Left kidney (tissue), 8 donors: ENCODE measurements at places on chromosomes 2 and 18.

- no peak for DNase-seq
These were observed 5.8 kb upstream of the ABCB11 start for GRCh38 chr2:169036736-169037440.

DNA sequence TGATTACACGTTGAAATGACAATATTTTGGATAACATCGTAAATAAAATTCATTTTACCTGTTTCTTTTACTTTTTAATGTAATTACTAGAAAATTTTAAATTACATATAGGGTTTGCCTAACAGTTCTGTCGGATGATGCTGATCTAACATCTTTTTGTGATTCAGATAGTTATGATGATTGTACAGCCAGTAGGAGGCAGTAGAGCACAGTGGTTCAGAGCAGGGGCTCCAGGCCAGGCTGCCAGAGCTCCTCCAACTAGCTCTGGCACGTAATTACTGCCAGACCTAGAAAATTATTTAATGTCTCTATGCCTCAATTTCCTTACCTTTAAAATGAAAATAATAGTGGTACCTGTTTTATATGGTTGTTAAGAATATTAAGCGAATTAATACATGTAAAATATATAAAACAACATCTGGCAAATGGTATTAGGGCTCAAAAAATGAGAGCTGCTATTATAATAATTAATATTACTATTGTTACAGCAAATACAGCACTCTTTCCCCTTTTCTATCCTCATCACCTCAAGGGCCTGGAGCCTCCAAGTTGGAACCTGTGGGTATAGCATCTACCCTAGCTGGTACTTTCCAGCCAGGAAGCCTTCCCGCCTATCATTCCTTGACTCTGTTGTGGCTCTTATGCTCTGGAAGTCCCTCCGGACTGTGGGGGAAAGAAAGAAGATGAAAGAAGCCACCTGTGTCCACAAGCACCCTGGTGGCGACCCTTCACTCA, 47.7 kb upstream of the PLA2R1 start:
- DNase-seq, result peak; percentile 76

- no peak for DNase-seq
These were observed 2.7 kb upstream of the LCT start for GRCh38 chr2:135839713-135840112.

- no peak for DNase-seq
These were observed 141.0 kb downstream of the THADA start for GRCh38 chr2:43454791-43455190.

GRCh38 chr2:208350610-208351009, 56.0 kb upstream of the PTH2R start:
- DNase-seq, result no peak

- DNase-seq, result no peak
These were observed 270.4 kb downstream of the GPD2 start for GRCh38 chr2:156706576-156706975.

- DNase-seq, result no peak
These were observed 32.4 kb downstream of the ASB1 start for GRCh38 chr2:238459081-238459629.

DNA sequence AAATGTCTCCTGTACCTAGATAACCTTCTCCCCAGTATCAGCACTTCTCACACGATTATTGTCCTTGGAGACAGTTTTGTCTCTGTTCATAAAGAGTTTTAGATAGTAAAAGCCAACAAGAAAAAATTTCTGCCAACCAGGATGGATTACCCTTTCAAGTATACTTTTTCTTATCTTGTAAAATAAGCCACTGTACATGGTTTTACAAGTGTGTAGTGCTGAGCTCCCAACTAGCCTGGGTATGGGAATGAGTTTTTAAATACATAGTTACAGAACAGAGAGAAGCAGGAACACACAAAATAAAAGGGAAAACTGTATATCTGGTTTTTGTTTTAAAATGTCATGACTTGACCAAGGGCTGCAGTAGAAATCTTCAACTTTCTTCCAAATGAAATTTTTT, 76.7 kb downstream of the C18orf54 start:
- no peak for DNase-seq

- DNase-seq, result no peak
These were observed 9.2 kb downstream of the ALLC start for GRCh38 chr2:3667151-3667631.

DNA sequence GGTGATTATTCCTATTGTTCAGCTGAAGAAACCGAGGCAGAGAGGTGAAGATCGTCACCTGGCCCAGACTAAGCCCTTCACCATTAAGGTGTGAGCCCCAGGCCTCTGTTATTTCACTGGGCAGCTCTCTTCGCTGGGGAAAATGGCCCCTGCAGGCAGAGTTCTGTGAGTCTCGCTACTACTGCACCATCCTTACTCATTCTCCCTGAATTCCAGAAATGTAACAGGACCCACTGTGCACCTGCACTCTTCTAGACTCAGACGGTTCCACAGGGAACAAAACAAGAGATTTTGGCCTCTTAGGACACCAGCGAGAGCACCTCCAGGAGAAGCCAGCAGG, 147.7 kb upstream of the GLI2 start:
- DNase-seq, result no peak

- no peak for DNase-seq
These were observed 40.7 kb downstream of the POMC start for GRCh38 chr2:25127646-25128045.

GRCh38 chr2:235295831-235296230, 198.0 kb upstream of the AGAP1 start:
- DNase-seq, result no peak

DNA sequence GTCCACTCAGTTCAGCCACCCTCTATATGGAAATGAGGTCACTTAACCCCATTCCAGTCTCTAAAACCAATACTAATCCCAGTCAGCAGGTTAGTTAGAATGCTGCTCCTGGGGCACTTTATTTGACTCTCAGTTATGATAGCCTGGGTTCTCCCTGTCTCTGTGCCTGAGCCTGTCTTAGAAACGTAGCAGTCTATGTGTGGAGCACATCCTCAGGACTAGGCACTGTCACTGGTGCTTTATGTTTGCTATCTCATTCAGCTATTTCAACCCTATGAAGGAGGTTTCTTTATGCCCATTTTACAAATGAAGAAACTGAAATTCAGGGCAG, 152.5 kb upstream of the PKDCC start:
- DNase-seq, result no peak

- no peak for DNase-seq
These were observed 10.1 kb upstream of the MCFD2 start for GRCh38 chr2:46925474-46926351.

DNA sequence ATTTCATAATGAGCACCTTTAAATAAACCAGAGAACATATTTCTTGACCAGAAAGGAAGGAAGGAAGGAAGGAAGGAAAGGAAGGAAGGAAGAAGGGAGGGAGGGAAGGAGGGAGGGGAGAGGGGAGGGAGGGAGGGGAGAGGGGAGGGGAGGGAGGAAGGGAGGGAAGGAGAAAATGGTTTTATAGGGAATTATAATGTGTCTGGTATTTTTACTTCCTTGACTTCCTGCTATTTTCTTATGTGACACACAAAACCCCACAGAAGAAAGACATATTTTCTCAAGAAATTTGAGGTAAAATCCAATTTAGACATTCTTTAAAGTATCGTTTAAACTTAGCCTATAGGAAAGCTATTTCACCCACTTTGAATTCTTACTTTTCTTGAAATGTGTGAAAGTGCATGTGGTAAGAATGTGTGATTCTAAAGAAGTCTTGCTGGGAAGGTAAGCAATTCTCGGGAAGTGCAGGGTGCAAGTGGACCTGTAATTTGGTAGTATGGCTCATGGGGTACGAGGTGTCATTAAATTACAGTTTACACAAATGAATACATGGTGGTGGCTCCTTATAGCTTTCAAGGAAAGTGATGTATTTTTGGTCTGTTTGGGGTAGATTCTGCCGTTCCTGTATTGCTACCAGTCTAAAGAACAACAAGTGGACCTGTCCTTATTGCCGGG, 18.0 kb downstream of the RNF125 start:
- DNase-seq, result no peak

- DNase-seq, result no peak
These were observed 322.3 kb upstream of the VWC2L start for GRCh38 chr2:214088536-214088935.

- DNase-seq, result no peak
These were observed 247.0 kb downstream of the TWIST2 start for GRCh38 chr2:239094867-239095266.

DNA sequence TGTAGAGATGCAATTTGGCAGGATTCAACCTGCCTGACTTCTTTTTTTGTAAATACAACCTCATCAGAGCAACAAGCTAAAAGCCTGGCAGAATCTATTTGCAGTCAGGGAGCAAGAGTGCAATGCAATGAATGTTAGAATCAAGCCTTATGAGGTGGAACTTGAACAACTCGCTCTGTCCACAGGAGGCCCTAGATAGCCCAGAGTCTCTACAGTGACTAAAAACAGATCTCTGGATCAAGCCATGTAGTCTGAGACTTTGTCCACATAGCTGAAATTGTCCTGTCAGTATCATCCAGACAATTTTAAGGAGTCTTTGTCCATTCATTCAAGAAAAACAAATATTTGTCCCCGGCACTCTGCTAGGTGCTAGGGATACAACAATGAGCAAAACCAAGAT, 32.0 kb upstream of the CDK5R2 start:
- DNase-seq, result no peak

GRCh38 chr2:178899656-178900055, 92.4 kb upstream of the TTN start:
- no peak for DNase-seq

DNA sequence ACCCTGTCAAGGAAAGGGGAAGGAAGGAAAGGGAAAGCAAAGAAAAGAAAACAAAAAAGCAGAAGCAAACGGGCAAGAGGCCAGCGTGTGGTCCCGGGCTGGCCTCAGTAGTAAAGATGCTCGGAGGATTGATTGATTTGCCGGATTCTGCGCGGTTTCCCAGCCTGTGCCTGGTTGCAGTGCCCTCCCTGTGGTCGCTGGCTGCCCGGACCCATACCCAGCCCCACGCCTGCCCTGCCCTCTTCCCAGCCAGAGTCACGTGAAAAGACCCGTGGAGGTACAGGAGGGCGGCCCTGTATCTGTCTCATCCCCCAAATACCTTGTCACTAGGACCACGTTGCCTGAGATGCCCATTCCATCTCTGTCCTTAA, 55.1 kb upstream of the IMP4 start:
- DNase-seq, result peak; percentile 2

DNA sequence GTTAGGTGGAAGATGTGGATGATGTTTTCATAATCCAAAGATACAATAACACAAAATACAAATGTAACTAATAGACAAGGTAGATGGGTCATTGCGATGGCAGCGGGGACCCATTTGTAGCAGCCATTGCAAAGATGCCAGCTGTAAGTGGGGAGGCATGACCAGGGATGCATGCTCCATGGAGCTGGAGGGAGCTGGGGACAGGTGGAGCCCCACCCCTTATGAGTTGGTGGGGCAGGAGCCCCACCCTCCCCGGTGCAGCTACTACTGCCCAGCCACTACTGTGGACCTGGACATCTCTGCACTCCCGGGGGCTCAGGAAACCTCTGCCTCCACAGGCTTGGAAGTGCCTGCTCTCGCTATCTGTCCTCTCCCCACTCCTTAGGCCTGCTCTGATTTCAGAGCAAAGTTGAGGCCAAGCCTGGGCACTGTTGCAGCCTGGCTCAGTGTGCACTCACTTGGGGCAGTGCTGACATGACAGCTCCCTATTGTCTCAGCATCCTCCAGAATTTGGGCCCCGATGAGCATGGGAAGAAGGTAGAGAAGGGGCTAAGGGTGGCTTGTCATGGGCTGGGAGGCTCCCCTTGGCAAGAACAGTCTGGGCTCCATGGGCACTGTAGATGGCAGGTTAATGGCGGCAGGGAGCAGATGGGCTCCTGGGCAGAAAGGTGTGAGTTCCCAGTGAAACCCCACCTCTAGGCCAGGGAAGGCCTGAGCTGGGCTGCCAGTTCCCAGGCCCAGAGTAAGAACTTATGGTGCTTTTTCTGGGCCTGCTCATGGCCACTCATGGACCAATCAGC, 81.1 kb downstream of the ZNF804A start:
- no peak for DNase-seq

GRCh38 chr2:18399601-18400000, 160.9 kb downstream of the RDH14 start:
- no peak for DNase-seq

GRCh38 chr2:14944562-14945346, 312.2 kb downstream of the LRATD1 start:
- no peak for DNase-seq
